ENCODE measurements at places on chromosomes 11 and 22.

DNA sequence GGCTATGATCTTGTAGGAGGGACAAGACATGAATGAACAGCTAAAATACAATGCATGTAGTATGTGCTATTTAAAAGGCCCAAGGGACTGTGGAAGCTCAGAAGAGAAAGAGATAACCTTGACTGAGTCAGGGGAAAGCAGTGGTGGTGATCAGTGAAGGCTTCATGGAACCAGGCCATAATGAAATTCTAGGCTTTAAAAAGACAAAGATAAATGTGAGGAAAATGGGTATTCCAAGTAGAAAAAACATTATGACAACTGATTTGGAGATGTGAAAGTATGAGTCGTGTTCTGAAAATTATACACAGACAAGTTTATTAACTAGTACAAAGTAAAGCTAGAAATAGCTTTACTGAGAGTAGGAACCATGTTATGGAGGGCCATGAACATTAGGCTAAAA lies 189.8 kb downstream of the SOX6 start:
- no peak for DNase-seq

DNA sequence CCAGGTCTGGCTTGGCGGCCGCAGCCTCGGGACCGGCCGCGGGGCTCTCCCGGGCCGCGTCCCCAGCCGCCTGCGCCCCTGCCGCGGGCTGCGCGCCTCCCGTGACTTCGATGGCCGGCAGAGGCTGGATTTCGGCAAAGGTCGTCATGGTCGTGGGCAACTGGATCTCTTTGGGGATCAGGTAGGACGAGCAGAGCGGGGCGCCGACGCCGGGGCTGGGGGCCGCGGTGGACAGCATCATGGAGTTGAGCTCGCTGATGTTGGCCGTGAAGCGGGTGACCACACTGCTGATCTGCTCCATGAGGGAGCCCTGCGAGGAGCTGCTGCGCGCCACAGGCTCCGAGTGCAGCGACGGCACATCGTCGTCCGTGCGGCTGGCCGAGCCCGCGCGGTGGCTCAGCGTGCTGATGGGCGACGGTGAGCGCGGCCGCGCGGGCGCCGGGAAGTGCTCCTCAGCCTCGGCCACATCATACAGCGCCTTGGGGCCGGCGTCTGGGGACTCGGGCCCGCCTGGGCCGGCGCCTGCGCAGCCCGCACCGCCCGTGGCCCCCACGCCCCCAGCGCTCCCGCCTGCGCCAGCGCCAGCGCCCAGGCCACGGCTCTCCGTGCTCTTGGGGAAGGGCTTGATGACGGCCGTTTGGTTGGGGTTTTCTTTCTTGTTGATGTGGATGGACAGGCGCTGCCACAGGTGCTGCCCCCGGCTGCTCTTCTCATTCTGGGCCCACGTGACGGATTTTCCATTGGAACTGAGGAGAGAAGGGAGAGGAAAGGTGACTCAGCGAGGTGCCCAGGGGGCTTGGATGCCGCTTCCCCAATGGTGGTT lies 171.4 kb upstream of the CTSC start:
- DNase-seq = no peak

DNA sequence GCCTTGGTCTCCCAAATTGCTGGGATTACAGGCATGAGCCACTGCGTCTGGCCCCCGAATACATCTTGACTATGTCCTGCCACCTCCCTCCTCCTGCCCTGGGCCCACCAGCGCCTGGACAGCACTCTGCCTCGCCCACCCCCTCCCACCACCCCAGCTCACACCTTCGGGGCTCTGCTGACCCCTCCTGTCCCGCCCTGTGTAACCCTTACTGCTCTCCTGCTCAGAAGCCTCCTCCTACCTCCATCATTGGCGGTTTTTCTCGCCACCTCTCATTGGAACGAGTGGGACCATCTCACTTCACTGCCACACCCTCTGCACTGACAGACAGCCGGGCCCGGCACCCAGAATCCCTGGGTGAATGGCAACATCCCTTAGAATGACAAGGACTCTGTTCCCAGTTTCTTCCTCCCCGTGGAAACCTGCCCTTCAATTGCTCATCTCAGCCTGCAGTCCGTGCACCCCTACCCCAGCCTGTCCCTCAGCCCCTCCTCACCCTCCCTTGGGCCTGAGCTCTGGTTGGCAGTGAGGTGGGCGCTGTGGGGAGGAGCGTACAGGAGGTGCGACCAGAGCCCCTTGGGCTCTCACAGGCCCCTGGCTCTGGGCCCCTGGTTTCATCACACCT lies 32.2 kb downstream of the LRRC74B start:
- DNase-seq = no peak

DNA sequence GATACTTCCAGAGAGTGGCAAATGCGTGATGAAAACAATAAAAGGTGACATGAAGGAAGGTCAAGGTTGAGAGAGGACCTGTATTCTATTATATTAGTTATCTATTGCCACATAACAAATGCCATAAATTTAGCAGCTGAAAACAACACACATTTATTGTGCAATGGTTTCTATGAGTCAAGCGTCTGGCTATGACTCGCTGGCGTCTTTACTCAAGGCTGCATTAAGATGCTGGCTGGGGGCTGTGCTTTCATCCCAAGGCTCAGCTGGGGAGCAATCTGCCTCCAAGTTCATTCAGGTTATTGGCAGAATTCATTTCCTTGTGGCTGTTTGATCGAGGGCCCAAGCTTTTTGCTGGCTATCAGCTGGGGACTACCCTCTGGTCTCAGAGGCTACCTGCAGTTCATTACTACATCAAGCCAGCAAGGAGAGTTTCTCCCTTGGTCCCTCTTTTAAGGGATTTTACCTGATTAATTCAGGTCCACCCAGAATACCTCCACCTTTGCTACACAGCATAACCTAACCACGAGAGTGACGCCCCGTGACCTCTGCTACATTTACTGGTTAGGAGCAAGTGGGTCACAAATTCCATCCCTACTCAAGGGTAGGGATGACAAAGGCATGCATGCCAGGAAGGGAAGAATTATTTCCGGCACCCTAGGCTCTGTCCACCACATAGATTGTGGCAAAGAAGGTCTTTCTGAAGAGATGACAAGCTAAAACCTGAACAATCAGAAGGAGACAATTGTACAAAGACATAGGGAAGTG lies 549.1 kb downstream of the MN1 start:
- DNase-seq = no peak

GRCh38 chr22:47381240-47381639 lies 618.8 kb downstream of the TBC1D22A start:
- DNase-seq = no peak

GRCh38 chr11:65251476-65251875 lies 10.3 kb upstream of the POLA2 start:
- DNase-seq = no peak

GRCh38 chr11:58659404-58659803 lies 36.9 kb downstream of the CNTF start:
- DNase-seq = no peak

- no peak for DNase-seq
Observed at GRCh38 chr11:92453055-92453454, 228.4 kb downstream of the FAT3 start.

All from anterior cingulate cortex (tissue), 58 donors.